ENCODE measurements at places on chromosomes 3 and 15.
A peak's percentile ranks its signal among the peaks of the same experiment; 100 is the strongest.

GRCh38 chr3:50154840-50155490 lies at the start of gene SEMA3F:
TSS of gene SEMA3F (plus strand) at chr3:50155324. CDS start at chr3:50159623, 4,299 bp downstream.
- DNase-seq: peak; percentile 67

GRCh38 chr3:26579116-26579515 lies 43.5 kb upstream of the LRRC3B start:
- no peak for DNase-seq

DNA sequence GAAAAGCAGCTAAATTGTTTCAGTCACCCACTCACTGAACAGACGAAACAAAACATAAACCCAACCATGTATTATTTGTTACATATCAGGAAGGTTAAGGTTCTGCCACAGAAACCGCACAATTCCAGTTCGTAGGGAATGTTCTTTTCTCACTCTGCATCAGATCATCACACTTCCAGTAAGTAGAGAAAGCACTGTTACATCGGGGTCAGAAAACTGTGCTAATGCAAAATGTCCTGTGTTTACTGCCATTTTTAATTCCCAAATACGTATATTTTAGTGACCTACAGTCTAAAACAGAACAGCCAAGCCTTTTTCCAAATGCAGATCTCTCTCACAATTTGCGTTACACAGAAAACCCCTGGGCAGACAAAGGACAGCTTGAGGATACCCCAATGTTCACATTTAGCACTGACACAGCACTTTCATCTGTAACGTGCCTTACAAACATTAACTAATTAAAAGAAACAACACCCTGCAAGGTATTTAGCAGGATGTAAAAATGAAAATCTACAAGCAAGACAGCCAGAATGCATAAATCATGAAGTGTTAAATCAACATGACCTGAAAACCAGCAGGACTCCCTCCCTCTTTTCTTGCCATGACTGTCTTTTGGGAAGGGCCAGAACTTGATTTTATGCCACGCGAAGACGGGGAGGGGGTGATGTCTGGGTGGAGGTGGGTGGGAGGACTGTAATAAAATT lies 34.8 kb upstream of the SKIL start:
- no peak for DNase-seq

DNA sequence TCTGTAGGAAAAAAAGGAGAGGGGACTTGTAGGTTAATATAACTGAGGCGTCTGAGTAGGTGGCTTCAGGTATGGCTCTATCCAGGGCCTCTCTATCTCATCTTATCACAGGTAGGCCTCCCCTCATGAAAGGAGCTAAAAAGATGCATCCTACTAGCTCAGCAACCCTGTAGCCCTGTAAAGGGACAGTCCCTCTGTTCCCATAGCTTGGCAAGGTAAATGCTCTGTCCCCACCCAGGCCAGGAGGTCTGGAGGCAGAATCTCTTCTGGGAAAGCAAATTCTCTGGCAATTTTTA lies 135.2 kb downstream of the CHSY1 start:
- no peak for DNase-seq

- DNase-seq: no peak
These were observed 41.8 kb downstream of the NCEH1 start for GRCh38 chr3:172669021-172669420.

DNA sequence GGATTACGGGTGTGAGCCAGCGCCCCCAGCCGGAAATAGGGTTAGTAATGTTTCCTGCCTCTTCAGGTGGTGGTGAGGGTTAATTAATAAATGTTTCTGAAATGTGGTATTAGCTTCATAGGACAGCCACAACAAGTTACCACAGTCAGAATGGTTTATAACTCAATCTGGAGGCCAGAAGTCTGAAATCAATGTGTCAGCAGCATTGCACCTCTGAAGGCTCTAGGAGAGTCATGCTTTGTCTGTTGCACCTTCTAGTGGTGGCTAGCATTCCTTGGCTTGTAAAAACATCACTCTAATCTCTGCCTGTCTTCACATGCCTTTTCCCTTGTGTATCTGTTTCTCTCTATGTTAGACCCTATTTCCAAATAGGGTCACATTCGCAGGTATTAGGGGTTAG lies 7.8 kb upstream of the RPSA start:
- no peak for DNase-seq

- DNase-seq: no peak
These were observed 189.8 kb downstream of the SLCO3A1 start for GRCh38 chr15:92043283-92043682.

DNA sequence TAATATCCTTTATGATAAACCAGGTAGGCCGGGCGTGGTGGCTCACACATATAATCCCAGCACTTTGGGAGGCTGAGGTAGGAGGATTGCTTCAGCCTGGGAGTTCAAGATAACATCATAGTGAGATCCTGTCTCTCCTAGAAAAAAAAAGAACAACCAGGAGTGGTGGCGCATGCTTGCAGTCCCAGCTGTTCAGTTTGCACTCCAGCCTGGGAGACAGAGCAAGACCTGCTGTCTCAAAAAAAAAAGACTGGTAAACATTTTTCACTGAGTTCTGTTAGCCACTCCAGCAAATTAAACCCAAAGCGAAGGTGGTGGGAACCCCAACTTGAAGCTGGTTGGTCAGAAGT lies 9.6 kb upstream of the IRAK2 start:
- DNase-seq: no peak

DNA sequence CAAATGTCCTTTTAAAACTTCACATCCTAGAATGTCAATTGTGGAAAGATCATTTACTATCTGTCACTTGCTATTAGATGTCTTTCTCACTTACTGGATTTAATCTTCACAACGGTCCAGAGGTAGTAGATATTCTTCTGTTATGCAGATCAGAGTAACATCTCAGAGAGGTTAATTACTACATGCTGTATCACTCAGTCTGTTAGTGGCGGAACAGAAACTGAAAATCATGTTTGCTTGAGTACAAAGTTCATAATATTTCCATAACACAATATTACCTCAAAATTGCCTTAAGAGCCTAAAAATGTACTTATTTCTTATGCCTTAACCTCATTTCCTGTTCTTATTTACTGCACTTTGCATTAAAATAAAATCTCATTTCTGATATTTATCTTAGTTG lies 28.6 kb upstream of the GPR149 start:
- no peak for DNase-seq

GRCh38 chr3:158685159-158685558 lies 12.7 kb upstream of the LXN start:
- DNase-seq: no peak

- peak; percentile 16 for DNase-seq
These were observed 50.8 kb upstream of the RPL32 start for GRCh38 chr3:12891985-12892839.

DNA sequence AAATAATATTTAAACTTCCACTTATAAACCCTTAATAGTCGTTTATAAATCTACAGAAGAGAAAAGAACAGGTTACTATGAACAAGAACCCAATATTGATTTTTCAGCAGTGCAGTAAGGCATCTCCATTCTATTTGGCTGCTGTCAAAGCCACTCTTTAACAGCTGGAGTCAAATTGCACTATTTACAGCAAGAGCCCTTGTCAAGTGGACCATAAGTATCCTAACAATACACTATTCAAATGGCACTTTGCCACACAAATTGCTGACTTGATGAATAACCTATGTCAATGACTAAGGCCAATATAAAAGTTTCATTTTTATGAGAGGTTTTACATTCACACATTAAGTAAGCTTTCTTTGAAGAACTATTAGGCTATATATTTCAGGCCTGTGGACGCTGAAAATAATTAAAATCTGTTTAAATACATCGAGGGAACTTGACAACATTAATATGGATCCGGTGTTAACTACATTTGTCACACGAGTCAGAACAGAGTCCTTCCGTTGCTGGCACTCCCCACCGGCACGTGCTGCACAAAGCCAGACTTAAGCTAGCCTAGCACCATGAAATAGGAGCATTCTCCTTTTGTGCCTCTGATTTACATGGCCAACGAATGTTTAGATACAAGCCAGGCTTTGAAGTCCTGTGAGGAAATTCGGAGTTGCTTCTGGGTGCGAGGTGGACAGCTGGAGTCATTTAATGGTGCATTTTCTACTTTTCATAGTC lies 100.5 kb downstream of the WDR72 start:
- DNase-seq: no peak
